ENCODE measurements at places on chromosomes 16 and 17. TPM values are rescaled to one million over a fixed set of nuclear protein-coding genes. Genes with fewer than 3 reads are reported as not detected.

PLD6 gene
- total RNA-seq = 3.5 TPM

CES4A gene
- 3.0 TPM for total RNA-seq

OMG gene
- not detected for total RNA-seq

TBC1D3E gene
- not detected for total RNA-seq

PRR35 gene
- total RNA-seq = not detected

DNA sequence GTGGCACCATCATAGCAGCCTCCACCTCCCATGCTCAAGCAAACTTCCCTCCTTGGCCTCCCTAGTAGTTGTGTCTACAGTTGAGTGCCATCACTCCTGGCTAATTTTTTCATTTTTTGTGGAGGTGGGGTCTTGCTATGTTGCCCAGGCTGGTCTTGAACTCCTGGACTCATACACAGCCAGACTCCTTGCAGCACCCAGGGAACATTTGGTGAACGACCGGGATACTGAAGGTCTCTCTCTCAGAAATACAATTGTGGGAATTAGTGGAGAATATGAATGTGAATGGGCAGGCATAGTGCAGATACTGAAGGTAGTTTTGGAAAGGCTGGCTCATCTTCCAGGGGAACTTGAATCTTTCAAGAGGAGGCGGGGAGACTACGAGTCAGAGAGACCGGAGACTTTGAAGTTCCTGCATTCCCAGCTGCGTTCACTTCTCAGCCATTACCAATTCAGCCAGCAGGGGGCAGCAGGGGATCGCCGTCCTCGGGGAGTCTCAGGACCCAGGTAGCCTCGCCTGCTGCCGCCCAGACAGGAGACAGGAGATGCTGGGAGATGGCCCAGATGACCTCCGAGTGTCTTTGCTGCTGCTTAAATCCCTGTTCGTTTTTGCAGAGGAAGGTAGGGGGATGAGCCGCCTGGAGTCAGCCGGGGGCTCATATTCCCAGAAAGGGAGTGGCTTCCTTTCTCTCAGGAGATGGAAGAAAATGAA is 68.6 kb downstream of the HAPSTR1 start:
- peak; percentile 83 for DNase-seq

GRCh38 chr17:78581304-78581703 is 4.1 kb upstream of the DNAH17 start:
- DNase-seq = no peak

DNA sequence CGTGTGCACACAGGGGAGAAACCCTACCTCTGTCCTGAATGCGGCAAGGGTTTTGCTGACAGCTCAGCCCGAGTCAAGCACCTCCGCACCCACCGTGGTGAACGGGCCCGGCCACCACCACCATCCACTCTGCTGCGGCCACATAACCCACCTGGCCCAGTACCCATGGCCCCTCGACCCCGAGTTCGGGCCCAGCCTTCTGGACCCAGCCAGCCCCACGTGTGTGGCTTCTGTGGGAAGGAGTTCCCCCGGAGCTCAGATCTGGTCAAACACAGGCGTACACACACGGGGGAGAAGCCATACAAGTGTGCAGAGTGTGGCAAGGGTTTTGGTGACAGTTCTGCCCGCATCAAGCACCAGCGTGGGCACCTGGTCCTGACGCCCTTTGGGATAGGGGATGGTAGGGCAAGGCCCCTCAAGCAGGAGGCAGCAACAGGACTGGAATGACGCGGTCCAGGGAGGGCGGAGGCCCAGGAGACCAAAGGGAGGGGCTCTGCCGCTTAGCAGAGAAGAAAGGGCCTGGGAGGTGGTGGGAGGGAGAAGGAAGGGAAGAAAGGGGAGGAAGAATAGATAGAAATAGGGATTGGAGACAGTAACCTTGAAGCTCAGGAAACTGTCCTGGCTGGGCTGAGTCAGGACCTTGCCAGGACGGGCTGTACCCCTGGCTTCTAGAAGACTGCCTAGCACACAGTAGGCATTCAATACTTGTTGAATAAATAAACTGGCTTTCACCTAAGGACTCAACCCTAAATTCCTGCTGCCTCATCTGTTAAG is 3.6 kb downstream of the ZNF48 start:
- no peak for DNase-seq

- no peak for DNase-seq
Observed at GRCh38 chr16:2366660-2367309, 26.3 kb upstream of the ABCA3 start.

GRCh38 chr17:82400830-82401229 is 17.3 kb upstream of the HEXD start:
- DNase-seq = no peak

DNA sequence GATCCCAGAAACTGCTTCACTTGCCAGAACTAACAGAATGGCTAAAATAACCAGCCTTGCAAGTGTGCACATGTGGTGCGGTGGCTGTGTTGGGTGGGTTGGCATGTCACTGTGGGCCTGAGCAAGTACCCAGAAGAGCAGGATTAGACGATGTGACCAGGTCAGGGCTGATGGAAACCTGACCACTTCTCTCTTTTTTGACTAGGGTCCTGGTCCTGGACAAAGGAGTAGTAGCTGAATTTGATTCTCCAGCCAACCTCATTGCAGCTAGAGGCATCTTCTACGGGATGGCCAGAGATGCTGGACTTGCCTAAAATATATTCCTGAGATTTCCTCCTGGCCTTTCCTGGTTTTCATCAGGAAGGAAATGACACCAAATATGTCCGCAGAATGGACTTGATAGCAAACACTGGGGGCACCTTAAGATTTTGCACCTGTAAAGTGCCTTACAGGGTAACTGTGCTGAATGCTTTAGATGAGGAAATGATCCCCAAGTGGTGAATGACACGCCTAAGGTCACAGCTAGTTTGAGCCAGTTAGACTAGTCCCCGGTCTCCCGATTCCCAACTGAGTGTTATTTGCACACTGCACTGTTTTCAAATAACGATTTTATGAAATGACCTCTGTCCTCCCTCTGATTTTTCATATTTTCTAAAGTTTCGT is 16.7 kb downstream of the ANKRD40 start:
- no peak for DNase-seq

DNA sequence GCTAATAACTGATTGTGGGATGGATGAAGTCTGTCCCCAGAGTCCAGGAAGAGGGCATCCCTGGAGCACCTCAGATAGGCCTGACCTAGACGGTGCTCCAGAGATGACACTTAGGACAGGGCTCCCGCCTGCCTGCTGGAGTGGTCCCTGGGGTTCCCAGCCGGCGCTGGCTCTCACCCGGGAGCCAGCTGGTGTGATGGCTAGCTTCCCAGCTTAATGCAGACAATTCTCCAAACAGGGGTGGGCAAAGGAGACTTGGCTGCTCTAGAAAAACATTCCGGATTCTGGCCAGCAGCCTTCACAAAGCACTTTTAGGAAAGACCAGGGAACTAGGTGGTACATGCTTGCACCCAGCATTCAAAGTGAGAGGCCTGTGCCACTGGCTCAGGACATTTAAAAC is 18.6 kb downstream of the ACE start:
- no peak for DNase-seq

DNA sequence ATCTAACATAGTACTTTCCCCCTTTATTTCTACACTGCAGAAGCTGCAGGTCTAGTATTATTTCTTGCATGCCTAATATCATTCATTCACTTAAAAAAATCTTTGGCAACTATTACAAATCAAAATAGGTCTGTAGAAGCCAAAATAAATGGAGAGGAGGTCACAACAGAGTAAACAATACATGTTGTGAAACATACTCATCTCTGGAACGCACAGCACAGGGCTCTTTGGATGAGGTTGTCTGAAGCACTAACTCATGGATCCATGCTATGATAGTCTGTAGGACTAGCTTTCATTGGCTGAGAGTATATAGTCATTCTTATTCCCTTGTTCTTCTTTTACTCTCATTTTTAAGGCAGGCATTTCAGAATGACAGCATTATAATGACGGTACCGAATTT is 21.3 kb downstream of the MYO1D start:
- DNase-seq = no peak

DNA sequence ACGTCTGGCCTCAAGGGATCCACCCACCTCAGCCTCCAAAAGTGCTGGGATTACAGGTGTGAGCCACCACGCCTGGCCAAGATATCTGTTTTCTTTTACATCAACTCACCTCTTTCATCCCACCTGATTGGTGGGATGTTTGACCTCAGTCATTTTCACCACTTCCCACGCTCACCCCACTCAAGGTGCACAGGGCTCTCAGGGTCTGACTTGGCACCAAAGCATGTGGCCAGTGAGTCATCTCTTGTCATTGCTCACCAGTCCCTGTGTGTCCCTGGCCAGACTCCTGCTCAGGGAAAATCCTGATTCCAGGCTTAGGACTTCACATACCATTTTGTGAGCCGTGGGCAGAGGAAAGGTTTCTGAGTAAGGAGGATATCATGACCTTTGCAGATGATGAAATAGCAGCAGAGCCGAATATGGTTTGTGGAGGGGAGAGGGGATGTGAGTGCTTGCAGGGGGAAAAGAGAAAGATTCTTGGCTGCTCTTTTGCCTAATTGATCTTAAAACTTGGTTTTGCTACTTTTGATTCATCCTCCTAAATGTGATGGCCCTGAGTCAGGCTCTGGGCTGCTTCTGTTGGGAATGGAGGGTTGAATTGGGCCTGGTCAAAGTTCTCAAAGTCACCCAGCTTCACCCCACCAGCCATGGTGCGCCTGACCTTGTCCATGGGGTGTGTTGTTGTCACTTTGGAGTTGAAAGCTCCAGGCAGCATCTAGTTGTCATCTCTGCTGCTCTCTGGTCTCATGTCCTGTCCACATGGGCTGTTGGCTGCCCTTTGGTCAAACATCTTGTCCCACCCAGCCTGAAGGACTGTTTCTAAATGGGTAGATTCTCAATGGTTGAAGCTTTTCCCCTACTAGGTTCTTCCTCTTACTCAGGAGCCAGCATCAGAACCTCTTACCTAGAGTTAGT is 6.0 kb upstream of the KCNH6 start:
- DNase-seq = no peak

- no peak for DNase-seq
Observed at GRCh38 chr17:80847496-80848230, 144.0 kb upstream of the CHMP6 start.

DNA sequence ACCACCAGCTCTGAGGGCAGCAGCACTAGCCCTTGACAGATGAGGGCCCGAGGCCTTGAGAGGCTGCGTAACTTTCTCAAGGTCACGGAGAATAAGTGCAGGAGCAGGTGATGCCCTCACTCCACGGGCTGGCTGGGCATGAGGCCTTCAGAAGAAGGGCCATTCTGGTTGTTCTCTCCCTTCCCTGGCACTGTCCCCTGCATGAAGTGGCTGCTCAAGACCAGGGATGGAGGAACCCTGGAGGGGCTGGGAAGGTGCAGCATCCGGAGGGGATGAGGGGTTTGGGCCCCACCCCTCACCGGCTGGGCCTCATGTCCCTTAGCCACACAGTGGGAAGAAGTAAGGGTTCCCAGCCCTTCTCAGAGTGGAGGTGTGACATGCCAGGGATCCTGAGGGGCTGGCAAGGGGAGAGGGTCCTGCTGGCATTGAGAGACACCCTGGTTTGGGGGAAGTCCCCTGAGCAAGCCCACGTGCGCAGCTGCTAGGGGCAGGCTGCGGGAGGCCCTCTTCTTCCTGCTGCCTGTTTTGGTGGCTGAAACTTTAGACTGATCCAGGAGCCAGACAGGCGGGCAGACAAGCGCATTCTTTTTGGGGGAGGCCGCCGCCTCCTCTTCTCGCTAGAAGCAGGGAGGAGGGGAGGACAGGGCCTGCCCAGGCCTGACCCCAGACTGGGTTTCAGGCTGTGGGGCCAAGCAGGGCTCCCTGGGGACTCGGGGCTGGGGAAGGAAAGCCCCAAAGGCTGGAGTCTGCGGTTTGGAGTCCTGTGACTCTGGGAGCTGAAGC is 74.0 kb downstream of the N4BP1 start:
- DNase-seq = no peak

DNA sequence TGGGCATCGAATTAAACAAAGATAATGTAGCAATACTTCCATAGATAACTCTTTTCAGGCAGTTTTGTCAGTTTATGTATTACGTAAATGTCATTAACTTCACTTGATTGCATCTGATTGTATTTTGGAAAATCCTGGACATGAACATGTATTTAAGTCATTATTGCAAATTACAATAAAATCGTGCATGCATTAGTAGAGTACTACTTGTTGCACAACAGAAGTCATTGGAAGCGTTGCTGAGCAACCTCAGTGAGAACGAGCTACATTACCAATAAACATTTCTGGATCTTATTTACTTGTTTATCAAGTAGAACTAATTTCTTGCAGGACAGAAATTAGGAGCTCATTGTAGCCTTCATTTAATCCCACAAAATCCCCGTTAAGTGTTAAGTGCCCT is 6.6 kb downstream of the UNK start:
- no peak for DNase-seq

DNA sequence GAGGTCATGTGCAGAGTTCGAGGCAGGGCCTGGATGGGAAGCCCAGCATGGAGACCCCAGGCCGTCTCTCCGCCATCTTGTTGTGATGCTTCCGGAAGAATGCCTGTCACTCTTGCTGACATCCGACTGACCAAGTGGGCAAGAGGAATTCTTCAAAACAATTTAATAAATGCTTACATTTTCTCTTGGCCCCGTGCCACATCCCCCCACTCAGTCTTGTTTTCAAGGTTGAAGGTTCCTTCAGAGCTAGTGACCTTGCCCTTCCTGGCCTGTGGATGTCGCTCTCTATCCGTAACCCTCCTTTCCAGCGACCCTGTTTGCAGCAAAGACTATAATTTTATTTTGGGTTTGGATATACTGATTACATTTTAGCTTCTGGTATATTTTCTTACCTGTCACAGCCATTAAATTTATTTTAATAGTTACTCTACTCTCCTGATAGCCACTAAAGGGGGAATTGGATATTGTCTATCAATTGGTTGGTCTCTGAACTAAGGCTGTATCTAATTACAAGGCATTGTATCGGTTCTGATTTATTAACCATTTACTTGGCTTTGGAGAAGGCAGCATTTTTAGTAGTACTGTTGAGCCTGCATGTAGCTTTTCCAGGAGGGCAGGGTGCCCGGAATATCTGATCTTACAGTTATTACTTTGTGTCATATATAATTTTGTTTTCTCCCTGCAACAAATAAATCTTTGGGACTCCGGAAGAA is 264.5 kb downstream of the WWOX start:
- no peak for DNase-seq

DNA sequence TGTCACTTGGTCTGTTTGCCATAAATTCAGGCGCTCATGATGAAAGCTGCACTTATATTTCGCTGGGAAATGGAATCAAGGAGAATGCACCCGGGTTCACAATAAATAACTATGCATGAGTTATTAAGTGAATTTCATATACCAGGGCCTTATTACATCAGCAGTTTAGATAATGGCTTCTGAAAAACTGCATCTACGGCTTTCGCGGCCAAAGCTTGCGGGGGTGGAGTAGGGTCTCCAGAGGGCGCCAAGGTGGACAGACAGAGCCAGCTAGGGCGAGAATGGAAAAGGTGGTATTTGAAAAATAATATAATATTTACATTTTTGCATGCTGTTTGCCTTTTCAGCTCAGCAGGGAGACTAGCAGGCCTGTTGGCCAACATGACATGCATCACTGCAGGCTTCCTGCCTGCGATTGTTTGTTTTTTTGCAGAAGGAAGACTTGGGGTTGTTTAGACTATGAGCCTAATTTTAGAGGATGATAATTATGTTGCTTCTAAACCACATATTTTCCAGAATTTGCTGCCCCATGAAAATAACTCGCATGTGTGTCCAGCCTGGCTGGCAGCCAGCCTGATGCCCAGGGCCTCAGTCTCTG is 173.8 kb upstream of the IRX3 start:
- no peak for DNase-seq

Measured in HT-29 (cell line).